ENCODE measurements at places on chromosomes 3 and 15.

DNA sequence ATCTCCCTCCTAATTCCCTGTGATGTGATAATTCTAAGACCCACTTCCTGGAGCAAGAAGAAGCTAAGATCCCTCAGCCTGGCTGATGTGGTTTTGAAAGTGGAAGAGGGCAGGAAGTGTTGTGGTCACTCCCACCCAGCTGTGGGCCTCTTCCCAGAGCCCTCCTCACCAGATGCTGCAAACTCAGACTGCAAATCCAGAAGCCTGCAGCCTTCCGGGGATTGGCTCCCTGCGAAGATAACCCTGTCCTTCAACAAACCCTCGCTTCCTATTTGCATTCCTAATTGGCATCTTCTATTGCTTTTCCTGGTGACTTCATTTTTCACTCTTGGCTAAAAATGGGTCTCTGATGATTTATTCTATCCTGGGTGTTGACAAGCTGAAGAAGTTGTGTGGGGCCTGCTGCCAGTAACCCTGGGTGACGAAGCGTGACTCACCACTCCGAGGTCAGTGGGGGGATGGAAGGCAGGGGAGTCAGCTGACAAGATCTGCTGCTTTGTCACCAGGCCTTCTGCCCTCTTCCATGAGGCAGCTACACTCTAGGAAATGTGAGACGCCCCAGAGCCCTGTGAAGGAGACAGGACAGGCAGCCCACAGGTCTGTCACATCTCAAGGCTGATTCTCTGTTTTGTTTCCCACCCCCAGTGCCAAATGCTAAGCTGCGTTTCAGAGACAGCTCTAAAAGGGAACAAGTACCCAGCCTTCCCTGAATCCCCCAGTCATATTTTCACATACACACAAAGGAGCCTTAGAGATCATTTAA lies 99.7 kb upstream of the LIPC start:
- DNase-seq: peak; percentile 89

DNA sequence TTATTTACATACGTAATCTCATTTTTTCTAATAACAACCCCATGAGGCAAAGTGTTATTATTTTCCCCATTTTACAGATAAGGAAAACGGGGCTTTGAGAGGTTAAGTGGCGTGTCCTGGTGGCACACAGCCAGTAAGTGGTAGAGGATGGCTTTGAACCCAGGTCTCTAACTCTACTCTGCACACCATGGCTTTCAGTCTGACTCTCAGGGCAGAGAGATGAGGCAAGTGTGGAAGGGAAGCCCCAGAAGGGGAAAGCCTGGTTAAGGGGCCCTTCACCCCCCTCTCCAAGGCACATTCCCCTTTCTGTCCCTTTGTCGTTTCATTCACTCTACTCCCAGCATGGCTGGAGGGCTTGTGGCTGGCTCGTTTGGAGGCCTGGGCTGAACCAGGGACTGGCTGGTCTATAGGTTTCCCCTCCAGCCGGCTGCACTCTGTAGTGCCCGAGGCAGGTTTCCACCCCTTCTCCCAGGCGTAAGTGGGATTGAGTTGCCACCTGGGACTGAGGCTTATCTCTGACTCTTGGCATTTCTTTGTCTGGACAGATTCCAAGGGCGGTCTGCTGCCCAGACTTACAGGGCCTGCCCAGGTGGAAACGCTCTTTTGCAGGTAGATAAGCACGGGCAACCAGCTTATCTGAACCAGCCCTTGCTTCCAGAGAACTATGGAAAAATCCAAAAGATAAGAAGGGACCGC lies 12.1 kb downstream of the SEMA4B start:
- DNase-seq: no peak

GRCh38 chr15:56613811-56614210 lies 119.5 kb downstream of the ZNF280D start:
- DNase-seq: no peak

DNA sequence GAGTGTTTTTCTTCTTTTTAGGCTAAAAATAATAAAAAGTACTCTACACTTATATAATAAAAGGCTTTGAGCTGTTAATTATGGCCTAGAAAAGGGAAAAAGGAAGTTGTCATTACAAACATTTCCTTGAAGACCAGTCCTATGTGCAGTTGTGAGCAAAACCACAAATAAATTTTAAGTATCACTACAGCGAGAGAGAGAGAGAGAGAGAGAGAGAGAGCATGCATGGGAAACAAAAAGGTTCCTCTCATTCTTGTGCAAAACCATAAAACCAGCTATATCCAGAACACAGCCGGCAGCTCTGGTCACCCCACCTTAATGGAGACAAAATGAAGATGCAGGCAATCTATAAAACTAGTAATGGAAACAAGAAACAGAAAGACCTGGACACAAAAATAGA lies 33.6 kb downstream of the HEG1 start:
- no peak for DNase-seq

- DNase-seq: no peak
These were observed 497.9 kb upstream of the SGO1 start for GRCh38 chr3:20683910-20684309.
